ENCODE measurements at places on chromosomes 2 and 18.

GRCh38 chr2:149989447-149990063, 402.0 kb upstream of the MMADHC start:
- no peak for DNase-seq

- DNase-seq: no peak
These were observed 82.3 kb upstream of the CTDP1 start for GRCh38 chr18:79597176-79597830.

DNA sequence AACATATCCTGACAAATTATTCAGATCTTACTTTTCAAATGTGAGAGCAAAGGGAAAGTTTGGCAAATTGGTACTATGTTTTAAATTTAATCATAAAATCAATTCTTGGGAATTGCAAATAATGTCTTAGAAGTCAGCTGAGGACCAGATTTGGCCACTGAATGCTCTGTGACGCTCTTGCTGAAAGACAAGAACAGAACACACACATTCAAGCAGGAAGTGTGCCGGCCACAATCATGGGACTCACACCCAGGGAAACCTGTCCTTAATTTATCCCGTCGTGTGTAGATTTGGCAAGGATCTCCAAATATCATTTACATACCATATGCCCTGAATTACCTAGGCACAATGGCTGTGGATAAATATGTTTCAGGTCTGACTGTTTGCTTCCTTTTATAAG, 253.1 kb downstream of the TCF4 start:
- no peak for DNase-seq

GRCh38 chr18:70469916-70470315, 181.1 kb downstream of the SOCS6 start:
- no peak for DNase-seq

DNA sequence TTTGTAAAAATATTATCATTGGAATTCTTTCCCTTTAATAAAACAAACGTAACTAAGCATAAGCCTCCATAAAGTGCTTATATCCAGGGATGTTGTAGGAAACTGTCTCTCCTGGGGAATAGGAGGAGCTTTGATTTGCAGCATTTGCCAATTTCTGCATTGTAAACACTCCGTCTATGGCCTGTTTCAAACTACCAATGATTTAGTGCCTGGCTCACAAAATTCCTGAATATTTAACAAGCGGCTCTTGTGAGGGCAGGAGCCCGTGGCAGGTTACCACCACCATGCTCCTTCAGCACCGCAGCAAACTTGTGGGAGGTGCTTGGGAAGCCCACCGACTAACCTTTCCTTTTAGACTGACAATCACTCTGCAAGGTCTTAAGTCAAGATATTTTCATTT, 520.3 kb downstream of the SOX11 start:
- DNase-seq: no peak

- peak; percentile 91 for DNase-seq
These were observed at the start of gene COPS9 for GRCh38 chr2:240136013-240136670. Gene COPS9, minus strand, starts transcription at chr2:240136305. Its CDS starts 21 bp downstream, at chr2:240136284.

GRCh38 chr2:208033701-208034502, 8.6 kb upstream of the PLEKHM3 start:
- peak; percentile 52 for DNase-seq

DNA sequence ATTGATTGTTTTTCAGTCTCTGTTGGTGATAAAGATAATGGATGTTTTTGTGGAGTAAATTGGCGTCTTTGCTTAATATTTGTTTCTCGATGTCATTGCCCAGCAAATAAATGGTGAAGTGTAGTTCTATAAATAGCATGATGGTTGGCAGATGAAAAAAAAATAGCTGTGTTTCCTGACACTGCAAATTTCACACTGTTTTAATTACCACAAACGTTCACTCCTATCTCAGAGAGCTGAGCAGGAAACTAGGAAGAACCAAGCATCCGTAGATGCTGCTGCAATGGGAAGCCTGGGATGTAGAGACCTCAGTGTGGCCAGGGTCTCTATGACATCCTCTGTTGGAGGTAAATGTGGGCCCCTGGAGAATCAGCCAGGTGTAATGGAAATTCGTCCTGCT, 183.2 kb downstream of the CYRIA start:
- DNase-seq: no peak

- no peak for DNase-seq
These were observed 166.4 kb downstream of the GALNT1 start for GRCh38 chr18:35747894-35748472.

GRCh38 chr2:99485824-99486223, 4.0 kb downstream of the REV1 start:
- no peak for DNase-seq

DNA sequence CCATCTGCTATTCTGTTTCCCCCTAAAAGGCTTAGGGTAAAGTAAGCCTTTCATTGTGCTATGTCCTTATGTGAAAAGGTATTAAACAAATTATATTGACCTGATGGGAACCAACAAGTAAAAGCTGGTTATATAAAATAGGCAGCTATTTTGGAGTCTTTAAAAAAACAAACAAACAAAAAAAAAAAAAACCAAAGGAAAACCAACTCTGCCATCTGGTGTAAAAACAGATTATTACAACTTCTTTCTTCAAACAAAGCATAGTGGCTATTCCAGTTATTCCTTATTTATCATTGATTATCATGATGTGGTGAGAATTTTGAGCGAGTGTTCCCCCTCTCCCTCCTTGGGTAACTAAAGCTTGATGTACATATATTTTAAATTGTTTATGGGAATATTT, 122.3 kb upstream of the FHL2 start:
- no peak for DNase-seq

DNA sequence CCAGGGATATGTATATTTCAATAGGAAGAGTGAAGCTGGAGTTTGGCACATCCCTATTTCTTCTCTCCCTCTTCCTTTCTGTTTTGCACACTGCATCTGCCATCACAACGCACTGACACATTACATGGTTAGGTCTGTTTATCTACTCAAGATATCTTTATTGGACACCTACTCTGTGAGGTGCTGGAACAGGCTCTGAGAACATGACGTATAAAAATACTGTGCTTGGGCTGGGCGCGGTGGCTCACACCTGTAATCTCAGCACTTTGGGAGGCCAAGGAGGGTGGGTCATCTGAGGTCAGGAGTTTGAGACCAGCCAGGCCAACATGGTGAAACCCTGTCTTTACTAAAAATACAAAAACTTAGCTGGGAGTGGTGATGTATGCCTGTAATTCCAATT, 653.3 kb downstream of the SLC4A3 start:
- DNase-seq: no peak

DNA sequence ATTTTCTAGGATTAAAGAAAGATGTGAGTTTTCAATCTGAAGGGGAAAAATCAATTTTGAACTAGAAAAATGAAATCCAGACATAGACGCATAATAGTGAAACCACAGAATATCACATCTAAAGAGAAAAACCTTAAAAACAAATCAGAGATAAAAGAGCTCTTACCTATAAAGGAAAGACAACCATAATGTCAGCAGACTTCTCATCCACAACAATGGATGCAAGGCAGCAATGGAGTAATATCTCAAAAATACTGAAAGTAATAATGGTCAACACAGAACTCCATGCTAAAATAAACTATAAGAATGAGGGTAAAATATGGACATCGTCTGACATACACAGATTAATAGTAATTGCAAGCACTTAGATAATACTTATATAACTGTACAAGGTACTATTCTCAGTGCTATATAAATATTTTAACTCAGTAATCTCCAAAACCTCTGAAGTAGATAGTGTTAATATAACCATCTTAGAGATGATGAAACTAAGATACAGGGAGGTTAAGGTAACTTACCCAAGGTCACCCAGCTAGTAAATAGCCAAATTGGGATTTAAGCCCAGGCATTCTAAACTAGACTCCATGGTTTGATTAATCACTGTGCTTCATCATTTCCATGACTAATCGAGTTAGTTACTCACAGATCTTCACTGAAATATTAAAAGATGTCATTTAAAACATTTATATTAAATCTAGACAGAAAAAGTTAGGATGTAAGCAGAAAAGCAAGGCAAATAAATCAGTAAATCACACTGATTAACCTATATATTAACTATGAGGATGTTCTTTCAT, 89.4 kb upstream of the SPTBN1 start:
- no peak for DNase-seq

DNA sequence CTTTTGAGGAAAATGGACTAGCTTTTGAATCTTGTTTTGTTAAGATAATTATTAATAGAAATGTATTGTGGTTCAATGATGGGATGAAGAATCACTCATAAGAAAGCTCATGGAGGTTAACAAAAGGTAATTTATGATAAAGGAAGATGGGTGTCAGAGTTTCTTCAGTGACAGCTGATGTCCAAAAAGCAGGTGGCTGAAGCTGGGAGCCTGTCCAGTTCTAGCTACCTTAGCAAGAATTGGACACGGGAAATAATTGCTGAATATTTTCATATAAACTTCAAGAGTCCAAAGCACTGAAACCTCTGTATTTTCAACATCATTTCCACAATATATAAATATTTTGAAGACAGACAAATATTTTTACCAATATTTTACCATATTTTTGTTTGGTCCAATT, 1505.8 kb upstream of the SLC39A10 start:
- DNase-seq: no peak

All from HuH-7 (cell line).